ENCODE measurements at places on chromosomes 12 and 14.

- H3K36me3 ChIP-seq = no peaks in the 10 kb centered on the region
- H3K4me3 ChIP-seq = no peak overlapping the region
- DNase-seq = no peak
- peaks cover 8% of the 10 kb centered on the region for H3K4me1 ChIP-seq
- no peak overlapping the region for H3K27ac ChIP-seq
Measured at GRCh38 chr12:52255926-52256583, 18.4 kb upstream of the KRT86 start.

DNA sequence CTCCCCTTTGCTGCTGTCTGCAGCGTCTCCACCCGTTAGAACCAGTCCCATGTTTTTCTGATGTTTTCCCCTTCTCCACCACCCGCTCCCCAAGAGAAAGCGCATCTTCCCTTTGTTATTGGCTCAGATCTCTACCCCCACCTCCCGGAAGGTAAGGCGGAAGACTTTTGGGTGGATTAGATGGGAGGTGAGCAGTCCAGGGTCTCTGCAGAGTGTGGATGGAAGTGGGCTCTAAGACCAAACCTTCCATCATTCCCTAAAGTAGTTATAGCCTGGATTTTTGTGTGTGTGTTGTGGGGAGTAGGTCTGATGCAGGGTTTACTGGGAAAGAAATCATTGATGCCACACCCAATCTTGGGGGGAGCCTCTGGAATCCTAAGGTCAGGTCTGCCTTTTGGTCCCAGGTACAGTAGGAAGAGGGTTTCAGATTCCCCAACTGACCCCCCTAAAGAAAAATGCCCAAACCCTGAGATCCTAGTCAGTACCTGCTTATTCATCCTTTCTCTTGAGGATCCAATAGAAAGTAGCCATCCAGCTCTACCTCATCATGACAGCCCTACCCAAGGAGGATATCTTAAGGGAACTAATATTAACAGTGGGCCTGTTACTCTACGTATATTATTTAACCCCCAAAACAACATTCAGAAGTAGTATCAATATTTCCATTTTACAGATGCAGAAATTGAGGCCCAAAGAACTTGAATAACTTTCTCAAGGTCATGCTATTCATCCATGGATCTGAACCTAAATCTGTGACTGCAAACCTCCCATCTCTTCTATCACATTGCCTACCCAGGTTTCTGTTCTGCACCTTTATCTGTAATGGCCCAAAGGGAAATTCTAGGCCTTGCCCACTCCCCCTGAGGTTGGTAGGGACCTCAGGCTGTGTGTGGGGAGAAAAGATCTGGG, 1.1 kb downstream of the KIF5A start:
- H3K27ac ChIP-seq = no peak overlapping the region
- peaks cover 51% of the 10 kb centered on the region for H3K27me3 ChIP-seq
- H3K36me3 ChIP-seq = no peaks in the 10 kb centered on the region
- H3K4me1 ChIP-seq = peaks cover 10% of the 10 kb centered on the region
- H3K4me3 ChIP-seq = no peak overlapping the region
- DNase-seq = no peak

GRCh38 chr14:103097994-103098957, 3.8 kb downstream of the EXOC3L4 start:
- H3K27ac ChIP-seq = no peak overlapping the region
- H3K4me3 ChIP-seq = no peak overlapping the region
- no peak for DNase-seq

GRCh38 chr12:63440048-63440447, 228.2 kb downstream of the DPY19L2 start:
- no peak overlapping the region for H3K27ac ChIP-seq
- no peaks in the 10 kb centered on the region for H3K4me1 ChIP-seq
- no peaks in the 10 kb centered on the region for H3K36me3 ChIP-seq
- no peak overlapping the region for H3K4me3 ChIP-seq

DNA sequence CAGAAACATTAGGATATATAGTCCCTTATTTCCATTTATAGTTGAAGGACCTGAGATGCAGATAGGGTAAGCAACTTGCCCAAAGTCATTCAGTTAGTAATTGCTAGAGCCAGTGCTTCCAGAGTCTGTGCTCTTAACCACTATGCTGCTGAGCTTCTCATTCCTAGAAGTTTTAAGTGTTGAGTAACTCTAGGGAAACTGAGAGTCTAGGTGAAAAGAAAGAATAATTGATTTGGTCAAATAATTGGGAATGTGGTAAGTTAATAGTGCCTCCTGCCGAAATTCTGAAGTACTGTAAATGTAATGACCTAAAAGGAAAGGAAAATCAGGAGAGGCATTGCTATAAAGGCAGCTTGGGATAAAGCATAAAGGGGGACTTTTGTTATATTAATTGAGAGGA, 14.1 kb downstream of the PYROXD1 start:
- H3K36me3 ChIP-seq = peaks cover 100% of the 10 kb centered on the region
- H3K4me1 ChIP-seq = no peaks in the 10 kb centered on the region
- no peak overlapping the region for H3K4me3 ChIP-seq
- no peak for DNase-seq
- H3K27ac ChIP-seq = no peak overlapping the region
- H3K27me3 ChIP-seq = no peaks in the 10 kb centered on the region

DNA sequence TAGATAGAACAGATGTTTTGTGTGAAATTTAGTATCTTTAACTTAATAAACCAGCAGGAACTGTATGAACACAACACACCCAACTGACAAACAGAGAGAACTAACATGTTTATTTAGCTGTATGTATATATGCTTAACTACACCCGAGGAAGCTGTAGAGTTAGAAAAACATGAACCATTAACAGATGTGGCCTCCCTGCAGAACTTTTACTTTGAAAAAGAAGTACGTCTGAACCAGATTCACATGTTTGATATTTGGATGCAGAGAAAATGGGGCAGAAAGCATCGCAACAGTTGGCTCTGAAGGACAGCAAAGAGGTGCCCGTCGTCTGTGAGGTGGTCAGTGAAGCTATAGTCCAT, at the start of gene REP15:
TSS of gene REP15 (plus strand) at position 155 of the 360 bp plus-strand sequence. CDS start at position 271, 116 bp downstream.
- H3K4me1 ChIP-seq = no peaks in the 10 kb centered on the region
- H3K27me3 ChIP-seq = no peaks in the 10 kb centered on the region
- no peak within 1 kb of the TSS for H3K27ac ChIP-seq
- H3K4me3 ChIP-seq = no peak within 1 kb of the TSS

GRCh38 chr14:52845081-52845480, 53.7 kb upstream of the GNPNAT1 start:
- peaks cover 19% of the 10 kb centered on the region for H3K4me1 ChIP-seq
- peak overlapping the region; percentile 63 for H3K27ac ChIP-seq
- no peaks in the 10 kb centered on the region for H3K27me3 ChIP-seq
- H3K36me3 ChIP-seq = no peaks in the 10 kb centered on the region
- no peak for DNase-seq
- no peak overlapping the region for H3K4me3 ChIP-seq
